Suppressor macrophage treated with lipopolysaccharide for 4 hours (primary cell): ENCODE measurements at places on chromosomes 1 and 21.
A peak's percentile ranks its signal among the peaks of the same experiment; 100 is the strongest.

GRCh38 chr1:82153272-82153629, 352.5 kb downstream of the ADGRL2 start:
- DNase-seq: no peak

DNA sequence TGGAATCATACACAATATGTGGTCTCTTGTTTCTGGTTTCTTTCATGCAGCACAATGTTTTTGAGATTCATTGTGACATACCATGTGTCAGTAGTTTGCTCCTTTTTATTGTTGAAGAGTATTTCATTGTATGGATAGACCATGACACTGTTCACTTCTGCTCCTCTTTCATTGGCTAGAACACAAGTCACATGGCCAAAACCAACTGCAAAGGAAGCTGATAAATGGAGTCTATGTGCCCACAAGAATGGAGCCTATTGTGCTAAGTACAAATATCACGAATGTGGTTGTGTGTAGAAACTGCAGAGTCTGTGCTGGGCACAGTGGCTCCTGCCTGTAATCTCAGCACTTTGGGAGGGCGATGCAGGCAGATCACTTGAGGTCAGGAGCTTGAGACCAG, 28.6 kb upstream of the FNBP1L start:
- DNase-seq: no peak

DNA sequence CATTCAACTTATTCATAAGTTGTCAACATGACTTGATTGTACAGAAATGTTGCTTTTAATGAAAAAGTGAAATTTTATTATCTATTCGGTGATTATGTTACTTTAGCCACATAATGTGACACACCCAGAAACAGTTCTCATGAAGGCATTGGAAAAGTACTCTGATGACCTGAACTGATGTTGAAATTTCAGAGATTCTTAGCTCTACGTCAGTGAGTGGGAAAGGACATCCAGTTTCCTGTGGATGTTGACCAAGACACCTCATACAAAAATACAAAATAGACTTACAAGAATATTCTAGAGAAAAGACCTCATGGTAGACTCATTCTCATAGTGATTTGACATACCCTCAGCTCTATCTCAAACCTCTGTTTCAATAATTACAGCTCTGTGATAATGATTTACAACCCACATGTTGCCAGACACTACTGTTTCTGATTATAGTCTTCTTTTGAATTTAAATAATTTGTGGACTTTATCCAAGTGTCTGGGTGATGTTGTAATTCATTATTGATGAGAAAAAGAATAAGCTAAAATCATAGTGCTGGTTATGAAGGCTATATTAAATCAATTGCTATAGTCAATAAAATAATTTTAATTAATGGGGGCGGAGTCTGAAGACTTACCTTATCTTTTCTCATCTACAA, 37.3 kb downstream of the KCNK2 start:
- no peak for DNase-seq

DNA sequence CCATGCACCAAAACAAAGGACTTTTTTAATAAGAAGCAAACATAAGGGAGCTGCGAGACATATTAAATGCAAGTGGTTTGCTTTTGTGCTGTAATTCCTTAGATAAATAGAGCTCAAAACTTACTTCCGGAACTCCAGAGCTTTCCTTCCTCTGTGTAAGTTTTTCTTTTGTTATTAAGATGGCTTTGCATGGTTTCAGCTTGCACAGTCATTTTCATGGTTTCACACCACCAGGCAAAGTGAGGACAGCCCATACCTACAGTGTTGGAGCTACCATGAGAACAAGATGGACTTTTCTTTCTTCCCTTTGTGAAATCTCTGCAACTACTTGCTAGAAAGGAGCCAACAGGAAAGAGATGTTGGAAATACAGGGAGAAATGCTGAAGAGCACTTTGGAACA, 368.0 kb downstream of the SETD4 start:
- DNase-seq: no peak

GRCh38 chr1:85151446-85151845, 49.4 kb downstream of the SYDE2 start:
- no peak for DNase-seq

GRCh38 chr1:2412773-2413494, 570 bp upstream of the PEX10 start:
- DNase-seq: no peak

DNA sequence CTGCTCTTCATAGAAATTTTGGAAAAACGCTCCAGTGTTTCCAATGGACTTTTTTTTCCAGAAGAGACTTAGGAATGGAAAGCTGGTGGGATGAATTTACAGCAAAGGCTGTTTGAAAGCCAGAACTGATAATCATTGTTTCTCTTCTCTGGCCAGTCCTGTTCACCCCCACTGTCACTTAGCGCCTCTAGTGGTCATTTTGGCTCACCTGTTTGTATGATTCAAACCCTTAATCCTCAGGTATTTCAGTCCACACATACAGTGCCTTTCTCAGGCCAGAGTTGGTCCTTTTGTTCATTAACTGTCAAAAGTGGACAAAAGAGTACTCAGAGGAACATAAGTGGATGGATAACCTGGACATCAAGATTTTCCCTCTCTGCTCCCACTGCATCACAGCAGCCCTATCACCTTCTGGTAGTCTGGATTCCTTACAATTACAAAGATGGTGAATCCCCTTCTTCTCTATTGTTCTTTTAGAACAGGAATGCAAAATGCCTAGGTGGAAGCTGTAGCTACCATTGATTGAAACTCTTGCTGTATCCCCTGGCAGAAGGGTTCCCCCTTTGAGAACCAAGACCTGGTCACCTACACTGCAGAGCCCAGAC, 177.6 kb upstream of the OLFM3 start:
- DNase-seq: no peak

DNA sequence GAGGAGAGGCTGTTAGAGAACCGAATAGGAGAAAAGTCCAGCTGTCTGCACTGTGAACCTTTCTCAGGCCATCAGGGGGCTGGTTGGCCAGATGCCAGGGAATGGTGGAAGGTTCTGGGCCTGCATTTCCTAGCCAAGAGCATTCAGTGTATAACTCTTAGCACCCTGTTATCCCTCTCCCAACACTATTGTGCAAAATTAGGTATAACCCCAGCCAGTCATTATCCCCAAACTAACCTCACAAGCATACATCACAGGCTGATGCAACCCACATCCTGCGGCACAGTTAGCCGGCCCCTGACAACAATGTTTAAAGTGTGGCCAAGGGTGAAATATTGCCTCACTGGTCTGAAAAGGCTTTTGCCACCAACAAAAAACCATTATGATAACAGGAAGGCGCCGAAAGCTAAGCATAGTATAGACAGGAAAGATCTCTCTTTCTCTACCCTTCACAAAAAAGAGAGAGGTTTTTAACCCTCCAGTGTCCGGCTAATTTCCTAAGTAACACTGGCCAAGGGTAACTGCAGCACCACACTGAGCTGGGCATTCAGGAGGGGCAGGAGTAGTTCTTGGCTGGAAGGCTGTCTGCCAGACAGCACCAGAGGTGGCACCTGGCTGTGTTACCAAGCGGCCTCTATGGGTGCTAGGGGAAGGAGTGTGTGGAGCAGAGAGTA, 77.3 kb upstream of the BCAR3 start:
- DNase-seq: peak; percentile 57

GRCh38 chr1:8166406-8166805, 140.3 kb upstream of the ERRFI1 start:
- no peak for DNase-seq

- DNase-seq: no peak
Observed at GRCh38 chr1:209646558-209646957, 5.7 kb downstream of the LAMB3 start.

DNA sequence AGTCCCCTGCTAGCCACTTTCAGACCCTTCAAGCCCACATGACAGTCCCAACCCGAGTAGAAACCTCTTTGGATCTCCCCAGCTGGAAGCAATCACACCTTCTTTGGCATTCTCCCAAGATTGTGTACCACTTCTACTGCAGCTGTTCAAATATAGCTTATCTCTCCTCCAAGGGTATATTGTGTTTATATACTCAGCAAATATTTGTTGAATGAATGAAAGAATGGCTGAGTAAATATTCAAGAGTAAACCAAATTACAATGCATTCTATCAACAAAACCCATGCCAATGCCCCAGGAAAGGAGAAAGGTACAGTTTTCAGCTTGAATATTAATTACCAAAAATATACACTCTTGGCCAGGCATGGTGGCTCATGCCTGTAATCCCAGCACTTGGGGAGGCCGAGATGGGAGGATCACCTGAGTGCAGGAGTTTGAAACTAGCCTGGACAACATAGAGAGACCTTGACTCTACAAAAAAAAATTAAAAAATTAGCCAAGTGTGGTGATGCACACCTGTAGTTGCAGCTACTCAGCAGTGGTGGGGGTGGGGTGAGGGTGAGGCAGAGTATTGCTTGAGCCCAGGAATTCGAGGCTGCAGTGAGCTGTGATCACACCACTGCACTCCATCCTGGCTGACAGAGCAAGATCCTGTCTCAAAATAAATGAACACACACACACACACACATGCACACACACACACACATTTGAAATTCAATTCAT, 68.5 kb downstream of the NIBAN1 start:
- no peak for DNase-seq

DNA sequence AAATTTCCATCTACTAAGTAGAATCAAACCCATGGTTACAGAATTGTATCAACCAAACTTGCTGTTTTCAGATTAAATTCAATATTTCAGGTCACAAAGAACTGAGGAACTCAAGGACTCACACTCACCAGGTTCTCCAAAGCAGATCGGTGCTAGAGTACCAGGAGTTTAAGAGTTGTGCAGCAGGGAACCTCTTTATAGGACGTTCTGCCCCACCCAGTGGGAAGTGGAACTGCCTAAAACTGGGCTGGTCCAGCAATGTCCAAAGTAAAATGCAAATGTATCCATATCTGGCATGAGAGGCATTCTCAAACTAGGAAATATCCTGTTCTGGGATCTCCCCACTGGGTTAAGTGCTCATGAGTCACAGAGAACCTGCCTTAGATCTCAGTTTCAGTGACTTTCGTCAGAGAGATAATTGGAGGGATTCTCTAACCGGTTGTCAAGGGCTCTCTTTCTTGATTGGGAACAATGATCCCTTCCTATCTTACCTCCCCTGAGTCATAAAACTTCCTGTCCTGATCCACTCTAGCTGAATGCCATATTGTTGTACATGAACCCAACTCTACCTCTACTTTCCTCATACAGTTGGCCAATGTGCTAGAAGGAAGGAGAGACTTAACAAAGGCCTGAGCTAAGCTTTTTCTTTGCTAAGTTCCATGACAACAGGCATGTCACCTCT, at the start of gene SPRR2D:
SPRR2D (minus strand) TSS at position 171 of the 682 bp plus-strand sequence. CDS start 774 bp downstream, outside the sequence.
- DNase-seq: no peak

- DNase-seq: no peak
Observed at GRCh38 chr1:216178281-216178680, 245.0 kb downstream of the USH2A start.

- no peak for DNase-seq
Observed at GRCh38 chr21:17829472-17829871, 10.3 kb upstream of the C21orf91 start.
